Ecto neural progenitor cell (in vitro differentiated cells): ENCODE measurements at places on chromosomes 2 and 18.

GRCh38 chr18:42176599-42176998 is 221.6 kb downstream of the PIK3C3 start:
- no peak for DNase-seq

DNA sequence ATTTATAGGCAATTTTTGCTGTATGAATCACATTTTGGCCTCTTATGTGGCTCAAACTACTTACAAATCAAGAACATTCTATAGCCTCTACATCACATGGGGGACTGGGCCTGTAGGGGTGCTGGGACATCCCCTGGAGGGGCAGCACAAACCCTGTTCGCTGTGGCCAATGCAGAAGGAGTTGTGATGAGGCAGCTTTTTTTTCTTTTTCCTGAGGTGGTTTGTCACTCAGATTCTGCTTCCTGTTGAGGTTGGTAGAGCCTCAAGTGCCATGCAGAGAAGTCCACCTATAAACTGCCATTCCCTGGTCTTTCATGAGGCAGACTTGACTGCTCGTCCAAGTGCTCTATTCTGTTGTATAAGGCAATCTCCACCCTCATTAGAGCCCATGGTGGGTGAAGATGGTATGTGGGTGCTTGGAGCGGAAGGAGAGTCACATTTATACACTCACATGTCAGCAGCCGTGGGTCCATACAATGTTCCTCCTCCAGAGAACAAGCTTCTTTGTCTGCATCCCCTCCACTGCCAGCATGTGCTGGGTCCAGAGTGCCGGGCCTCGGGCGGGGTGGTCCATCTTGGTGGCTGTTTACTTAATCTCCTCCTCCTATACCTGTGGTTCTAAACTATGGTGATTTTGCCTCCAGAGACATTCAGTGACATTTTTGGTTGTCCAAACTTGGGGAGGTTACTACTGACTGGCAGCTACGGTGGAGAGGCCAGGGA is 120.3 kb downstream of the ACOXL start:
- DNase-seq = no peak

DNA sequence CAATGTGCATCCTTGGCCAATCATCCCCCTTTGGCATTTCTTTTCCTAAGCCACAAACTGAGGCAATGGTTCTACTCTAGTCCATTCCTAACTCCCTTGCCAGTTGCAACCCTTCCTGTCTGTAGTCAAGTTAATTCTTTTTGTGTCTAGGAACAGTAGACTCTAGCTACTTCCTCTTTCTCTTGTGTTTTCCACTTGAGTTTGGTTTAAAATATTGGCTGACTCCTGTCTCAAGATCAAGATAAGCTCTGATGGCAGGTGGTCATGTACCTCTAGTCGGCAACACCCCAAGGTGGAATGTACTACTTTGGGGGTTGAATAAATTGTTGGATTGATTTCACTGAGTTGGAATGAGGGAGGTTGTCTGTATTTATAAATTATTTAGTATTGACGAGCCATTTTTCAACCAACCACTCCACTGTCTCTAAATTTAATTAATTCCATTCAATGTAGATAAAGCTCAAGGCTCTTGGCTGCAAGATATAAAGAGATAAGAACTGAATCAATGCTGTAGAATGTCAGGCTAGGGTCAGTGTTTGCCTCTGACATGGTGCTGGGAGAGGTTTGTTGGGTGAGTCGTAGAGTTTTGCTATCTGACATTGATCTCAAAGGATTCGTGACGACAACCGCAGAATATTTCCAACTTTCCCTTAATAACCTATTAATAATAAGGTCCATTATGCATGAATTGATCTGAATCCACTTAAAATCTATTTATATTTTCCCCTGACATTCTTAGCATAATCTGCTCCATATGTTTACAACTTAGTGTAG is 188.7 kb upstream of the APCDD1 start:
- no peak for DNase-seq

GRCh38 chr2:152328013-152328412 is 7.0 kb upstream of the FMNL2 start:
- no peak for DNase-seq

DNA sequence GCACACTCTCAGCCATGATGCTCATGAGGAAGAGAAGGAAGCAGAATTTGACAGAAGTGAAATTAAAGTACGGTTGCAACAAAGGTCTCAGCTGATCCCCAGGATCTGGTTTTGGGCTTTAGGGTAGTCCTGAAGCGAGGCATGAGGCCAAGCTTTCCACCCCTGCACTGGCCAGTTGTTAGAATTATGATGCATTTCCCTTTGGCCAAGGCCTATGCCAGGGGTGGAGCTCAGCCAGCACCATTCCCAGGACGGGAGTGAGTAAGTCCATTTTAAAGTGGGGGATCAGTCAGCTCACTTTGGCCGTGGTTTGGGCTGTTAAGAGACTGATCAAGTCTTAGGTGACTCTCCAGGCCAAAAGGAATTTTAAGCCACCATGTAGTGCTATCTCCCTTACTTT is 314.5 kb upstream of the MMADHC start:
- no peak for DNase-seq

DNA sequence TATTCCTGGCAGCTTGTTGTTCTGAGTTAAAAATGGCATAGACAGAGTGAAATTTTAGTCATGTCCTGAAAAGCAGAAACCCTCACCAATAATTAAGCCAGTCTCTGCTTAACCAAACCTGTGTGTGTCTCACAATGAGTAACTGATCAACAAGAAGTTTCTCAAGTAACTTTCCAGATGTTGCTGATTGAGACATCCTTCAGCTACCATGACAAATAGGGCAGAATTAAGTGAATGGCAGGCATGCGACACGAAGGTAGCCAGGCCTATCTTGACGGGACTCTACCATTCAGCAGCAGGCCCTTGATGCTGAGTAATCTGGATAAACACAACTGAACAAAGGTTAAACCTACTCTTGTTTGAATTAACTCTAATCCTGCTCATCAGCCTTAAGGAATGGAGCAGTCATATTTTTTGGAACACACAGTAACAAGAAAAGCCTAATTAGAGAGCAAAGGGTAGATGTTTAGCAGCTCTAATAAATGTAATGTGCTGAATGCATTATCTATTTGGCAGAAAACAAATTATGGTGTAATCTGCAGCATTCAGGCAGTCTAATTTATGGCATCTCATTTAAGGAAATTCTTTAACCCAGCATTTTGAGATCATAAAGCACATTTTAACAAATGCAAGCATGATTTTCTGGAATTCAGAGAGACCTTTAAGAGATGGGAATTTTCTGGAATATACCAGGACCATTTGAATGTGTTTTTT is 159.5 kb upstream of the EPHA4 start:
- DNase-seq = peak; percentile 50

GRCh38 chr2:23614701-23615100 is 229.7 kb downstream of the KLHL29 start:
- no peak for DNase-seq

DNA sequence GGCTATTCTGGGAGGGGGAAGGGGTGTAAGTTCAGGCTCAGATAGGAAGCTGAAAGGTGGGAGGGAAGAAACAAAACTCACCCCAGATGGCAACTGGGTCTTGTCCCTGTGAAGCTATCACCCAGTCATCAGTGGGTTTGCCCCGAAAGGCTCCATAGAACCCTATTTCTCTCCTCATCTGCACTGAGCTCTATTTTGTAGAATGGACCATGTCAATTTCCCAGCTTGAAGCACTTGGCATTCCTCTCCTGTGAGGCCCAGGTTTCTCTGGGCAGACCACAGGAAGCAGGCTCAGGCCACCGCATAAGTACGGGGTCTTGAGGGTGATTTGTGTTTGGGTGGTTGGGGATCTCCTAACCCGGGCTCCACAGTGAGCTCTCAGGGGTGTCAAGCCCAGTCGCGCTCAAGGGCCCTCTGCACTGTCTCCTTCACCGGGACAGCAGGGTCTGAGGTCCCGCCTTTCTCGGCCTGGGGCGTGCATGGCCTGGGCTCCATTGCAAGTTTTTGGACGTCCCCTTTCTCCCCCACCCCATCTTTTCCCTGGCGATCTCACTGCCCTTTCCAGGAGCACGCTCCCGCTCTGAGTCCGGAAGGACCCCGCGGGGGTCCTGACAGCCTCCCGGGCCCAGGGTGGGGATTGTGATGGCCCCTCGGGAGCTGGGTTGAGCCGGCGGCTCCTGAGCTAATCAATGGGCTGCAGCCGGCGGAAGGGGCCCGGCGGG is 27.3 kb upstream of the NOTO start:
- DNase-seq = no peak
